ENCODE measurements at places on chromosomes 2 and 18. TPM values are rescaled to one million over a fixed set of nuclear protein-coding genes. Genes with fewer than 3 reads are reported as not detected.
A peak's percentile ranks its signal among the peaks of the same experiment; 100 is the strongest.

DNA sequence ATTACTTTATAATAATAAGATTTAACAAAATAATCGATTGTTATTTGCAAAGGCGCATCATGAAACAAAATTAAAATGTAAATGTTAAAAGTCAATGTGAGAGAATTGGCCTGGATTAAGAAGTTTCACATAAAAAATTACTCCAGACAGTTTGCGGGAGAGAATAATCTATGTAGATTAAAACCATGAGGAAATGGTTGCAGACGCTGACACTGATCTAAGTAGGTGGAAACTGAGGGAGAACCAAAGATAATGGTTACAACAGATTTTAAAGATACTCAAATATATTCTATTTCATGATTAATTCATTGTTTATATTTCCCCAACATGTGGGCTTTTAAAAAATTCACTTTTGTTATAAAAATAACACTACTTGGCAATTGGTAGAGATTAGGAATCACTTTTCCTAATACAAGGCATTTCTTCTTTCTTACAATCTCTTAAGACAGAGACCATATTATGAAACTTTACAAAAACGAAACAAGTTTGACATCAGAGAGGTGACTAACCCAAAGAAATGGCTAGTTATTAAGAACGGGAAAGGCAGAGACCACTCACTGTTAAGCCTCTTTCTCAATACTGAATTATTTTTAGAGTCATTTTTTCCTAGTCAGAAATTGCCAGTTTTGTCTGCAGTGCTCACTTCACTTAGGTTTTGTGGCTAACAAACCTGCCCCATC is 1.6 kb downstream of the KANSL1L start:
- H3K36me3 ChIP-seq = no peaks in the 10 kb centered on the region
- no peak for DNase-seq
- H3K4me3 ChIP-seq = peak overlapping the region; percentile 93
- no peaks in the 10 kb centered on the region for H3K27me3 ChIP-seq
- H3K4me1 ChIP-seq = peaks cover 5% of the 10 kb centered on the region

Gene NRP2
- 86.4 TPM for total RNA-seq

DNA sequence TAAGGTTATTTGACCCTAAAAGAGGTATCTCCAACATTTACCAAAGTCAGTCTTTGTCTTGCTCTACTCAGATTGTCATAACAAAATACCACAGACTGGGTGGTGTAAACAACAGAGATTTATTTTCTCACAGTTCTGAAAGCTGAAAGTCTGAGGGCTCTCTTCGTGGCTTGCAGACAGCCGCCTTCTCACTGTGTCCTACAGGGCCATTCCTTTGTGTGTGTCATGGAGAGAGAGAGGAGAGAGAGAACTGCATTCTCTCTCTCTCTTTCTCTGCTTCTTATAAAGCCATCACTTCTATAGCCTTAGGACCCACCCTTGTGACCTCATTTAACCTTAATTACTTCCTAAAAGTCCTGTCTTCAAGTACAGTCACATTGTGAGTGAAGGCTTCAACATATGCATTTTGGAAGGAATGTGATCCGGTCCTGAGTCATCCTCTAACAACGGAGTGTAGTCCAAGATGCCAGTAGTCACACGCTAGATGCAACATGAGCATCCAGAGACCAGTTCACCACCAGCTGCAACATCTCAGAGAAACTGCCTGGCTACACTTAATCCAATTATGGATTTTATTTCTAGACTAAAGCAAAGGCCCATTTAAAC is 130.2 kb downstream of the CD226 start:
- no peaks in the 10 kb centered on the region for H3K4me1 ChIP-seq
- DNase-seq = no peak
- no peak overlapping the region for H3K27ac ChIP-seq

- no peaks in the 10 kb centered on the region for H3K36me3 ChIP-seq
- H3K4me1 ChIP-seq = no peaks in the 10 kb centered on the region
- DNase-seq = no peak
- no peaks in the 10 kb centered on the region for H3K27me3 ChIP-seq
These were observed 194.5 kb downstream of the DNER start for GRCh38 chr2:229519655-229520430.

GRCh38 chr2:241801611-241802420 is 7.2 kb upstream of the NEU4 start:
- no peaks in the 10 kb centered on the region for H3K36me3 ChIP-seq
- H3K4me1 ChIP-seq = peaks cover 21% of the 10 kb centered on the region
- no peak for DNase-seq
- no peak overlapping the region for H3K27ac ChIP-seq
- H3K27me3 ChIP-seq = peaks cover 19% of the 10 kb centered on the region
- no peak overlapping the region for H3K4me3 ChIP-seq

Gene ZBTB7C
- total RNA-seq = 21.6 TPM

Gene KCNK3
- 373 TPM for total RNA-seq

Gene TNS1
- 341 TPM for total RNA-seq

DNA sequence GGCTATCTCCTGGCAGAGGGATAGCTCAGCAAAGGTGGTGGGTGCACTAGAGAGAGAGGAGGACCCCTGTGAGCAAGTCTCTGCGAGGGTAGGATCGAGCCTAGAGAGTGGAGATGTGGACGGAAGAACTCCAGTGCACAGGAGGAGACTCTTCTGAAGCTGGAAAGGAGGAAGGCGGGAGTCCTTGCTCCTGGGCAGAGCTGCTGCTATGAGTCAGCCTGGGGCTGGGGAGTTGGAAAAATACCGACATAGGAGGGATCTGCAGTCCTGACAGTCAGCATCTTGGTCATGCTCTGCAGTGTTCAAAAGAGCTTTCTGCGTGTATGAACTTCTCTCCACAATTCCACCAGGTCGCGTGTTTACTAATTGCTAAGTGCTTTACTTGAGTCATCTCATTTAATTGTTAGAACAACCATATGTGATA is 233.8 kb downstream of the LDLRAD4 start:
- peak overlapping the region; percentile 53 for H3K27ac ChIP-seq
- DNase-seq = peak; percentile 87
- H3K36me3 ChIP-seq = no peaks in the 10 kb centered on the region

- H3K36me3 ChIP-seq = no peaks in the 10 kb centered on the region
- no peak overlapping the region for H3K4me3 ChIP-seq
- H3K4me1 ChIP-seq = peaks cover 6% of the 10 kb centered on the region
- H3K27ac ChIP-seq = peak overlapping the region; percentile 5
These were observed 79.1 kb upstream of the CYP1B1 start for GRCh38 chr2:38155015-38155414.

Gene LAMA1
- 0.18 TPM for total RNA-seq

Gene GKN2
- not detected for total RNA-seq

DNA sequence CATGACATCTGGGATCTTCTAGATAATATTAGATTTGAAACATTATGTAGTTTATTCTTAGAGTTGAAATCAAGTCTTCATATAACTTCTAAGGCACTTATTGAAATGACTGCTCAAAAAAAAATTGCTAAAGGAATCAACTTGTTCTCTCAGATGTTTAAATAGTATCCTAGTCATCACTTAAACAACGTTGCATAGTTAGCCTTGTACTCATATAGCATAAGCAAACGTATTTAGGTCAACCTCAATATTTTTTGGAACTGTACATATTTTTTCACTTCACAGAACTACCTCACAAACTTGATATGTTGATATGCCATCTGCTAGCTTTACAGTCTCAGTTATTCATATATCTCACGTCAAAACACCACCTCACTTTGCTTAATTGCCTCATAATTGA is 47.1 kb upstream of the CREB1 start:
- no peak overlapping the region for H3K4me3 ChIP-seq
- no peaks in the 10 kb centered on the region for H3K36me3 ChIP-seq
- no peak overlapping the region for H3K27ac ChIP-seq
- no peak for DNase-seq

- DNase-seq = no peak
- peaks cover 11% of the 10 kb centered on the region for H3K4me1 ChIP-seq
- no peak overlapping the region for H3K27ac ChIP-seq
- H3K36me3 ChIP-seq = no peaks in the 10 kb centered on the region
- no peak overlapping the region for H3K4me3 ChIP-seq
- H3K27me3 ChIP-seq = no peaks in the 10 kb centered on the region
These were observed 1.3 kb downstream of the NCAPH start for GRCh38 chr2:96336873-96337272.

GRCh38 chr2:26438526-26438925 is 36.8 kb downstream of the DRC1 start:
- H3K27ac ChIP-seq = no peak overlapping the region
- no peaks in the 10 kb centered on the region for H3K27me3 ChIP-seq
- DNase-seq = no peak
- no peaks in the 10 kb centered on the region for H3K36me3 ChIP-seq

Gene TTC21B
- 16.8 TPM for total RNA-seq

GRCh38 chr2:21005700-21006422 is 38.0 kb downstream of the APOB start:
- no peak overlapping the region for H3K4me3 ChIP-seq
- H3K27ac ChIP-seq = no peak overlapping the region
- no peaks in the 10 kb centered on the region for H3K36me3 ChIP-seq
- H3K27me3 ChIP-seq = peaks cover 6% of the 10 kb centered on the region
- no peaks in the 10 kb centered on the region for H3K4me1 ChIP-seq

GRCh38 chr2:138853761-138854160 is 73.6 kb upstream of the NXPH2 start:
- H3K4me3 ChIP-seq = no peak overlapping the region
- no peaks in the 10 kb centered on the region for H3K27me3 ChIP-seq
- H3K36me3 ChIP-seq = no peaks in the 10 kb centered on the region
- DNase-seq = no peak

DNA sequence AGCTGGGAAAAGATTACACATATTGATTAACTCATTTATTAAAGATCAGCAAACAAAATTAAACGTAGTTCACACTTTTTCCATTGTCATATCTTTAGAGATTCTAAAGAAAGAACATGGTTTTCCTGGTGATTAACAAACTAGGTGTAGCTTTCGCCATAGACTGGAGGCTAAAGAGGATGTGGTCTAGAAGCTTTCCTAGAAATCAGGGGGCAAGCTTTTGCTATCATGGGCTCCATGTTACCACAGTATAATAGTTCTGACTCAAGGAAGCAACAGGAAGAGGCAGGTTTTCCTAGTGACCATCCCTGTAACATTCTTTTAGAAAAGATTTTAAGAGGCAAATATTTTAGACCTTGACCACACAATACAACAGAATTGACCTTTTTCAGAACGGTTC is 232.7 kb downstream of the METTL4 start:
- H3K36me3 ChIP-seq = no peaks in the 10 kb centered on the region
- no peak overlapping the region for H3K27ac ChIP-seq
- no peak overlapping the region for H3K4me3 ChIP-seq
- H3K4me1 ChIP-seq = no peaks in the 10 kb centered on the region
- no peak for DNase-seq

- DNase-seq = no peak
- no peaks in the 10 kb centered on the region for H3K36me3 ChIP-seq
- H3K4me3 ChIP-seq = no peak overlapping the region
- no peaks in the 10 kb centered on the region for H3K4me1 ChIP-seq
These were observed 166.8 kb upstream of the SP5 start for GRCh38 chr2:170548304-170548703.

- no peak overlapping the region for H3K27ac ChIP-seq
- DNase-seq = no peak
- H3K27me3 ChIP-seq = peaks cover 6% of the 10 kb centered on the region
- no peaks in the 10 kb centered on the region for H3K4me1 ChIP-seq
- H3K4me3 ChIP-seq = no peak overlapping the region
These were observed 1351.3 kb upstream of the CHAC2 start for GRCh38 chr2:52416340-52416739.

Gene CERKL
- total RNA-seq = not detected

Gene UGT1A4
- not detected for total RNA-seq

Gene ELOA2
- not detected for total RNA-seq

DNA sequence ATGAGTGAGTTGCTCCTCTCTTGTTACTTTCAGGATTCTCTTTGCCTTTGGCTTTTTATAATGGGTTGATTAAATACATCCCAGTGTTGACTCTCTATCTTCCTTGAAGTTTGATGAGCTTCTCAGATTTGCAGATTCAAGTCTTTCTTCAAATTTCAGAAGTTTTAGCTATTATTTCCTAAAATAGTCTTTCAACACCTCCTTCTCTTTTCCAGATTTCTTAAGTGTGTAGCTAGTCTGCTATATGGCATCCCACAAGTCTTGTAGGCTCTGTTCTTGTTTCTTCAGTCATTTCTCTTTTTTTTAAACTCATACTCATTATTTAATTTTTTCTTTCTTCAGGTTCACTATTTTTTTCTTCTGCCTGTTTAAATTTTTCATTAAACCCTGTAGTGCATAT is 287.7 kb upstream of the CNTNAP5 start:
- DNase-seq = no peak
- no peaks in the 10 kb centered on the region for H3K4me1 ChIP-seq
- no peak overlapping the region for H3K4me3 ChIP-seq

Gene UGT1A8
- not detected for total RNA-seq

- no peak overlapping the region for H3K27ac ChIP-seq
- no peaks in the 10 kb centered on the region for H3K27me3 ChIP-seq
- no peaks in the 10 kb centered on the region for H3K36me3 ChIP-seq
- no peaks in the 10 kb centered on the region for H3K4me1 ChIP-seq
- H3K4me3 ChIP-seq = no peak overlapping the region
These were observed 894.5 kb upstream of the POU3F3 start for GRCh38 chr2:103959174-103960128.

DNA sequence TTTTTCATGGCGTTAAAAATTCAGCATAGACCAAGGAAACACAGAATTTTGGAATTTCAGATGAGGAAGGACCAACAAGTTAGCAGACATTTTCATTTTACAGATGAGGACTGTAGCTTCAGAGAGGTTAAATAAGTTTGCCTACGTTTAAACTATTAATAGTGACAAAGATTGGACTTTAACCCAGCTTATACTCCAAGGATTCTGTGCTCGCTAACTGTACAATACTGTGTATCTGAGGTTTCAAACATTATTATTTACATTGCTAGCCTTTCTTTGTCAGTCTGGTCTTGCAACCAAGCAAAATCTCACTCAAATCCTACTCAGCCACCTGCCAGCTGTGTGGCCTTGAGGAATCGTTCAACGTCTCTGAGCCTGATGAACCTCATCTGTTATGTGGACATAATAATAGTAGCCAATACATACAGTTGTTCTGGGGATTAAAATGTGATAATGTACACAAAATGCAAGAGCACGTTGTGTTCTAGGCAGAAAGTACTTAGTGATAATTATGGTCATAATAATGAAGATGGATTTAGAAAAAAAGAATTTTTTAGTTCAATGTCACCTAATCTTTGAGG is 462.4 kb upstream of the TRIB2 start:
- H3K27me3 ChIP-seq = no peaks in the 10 kb centered on the region
- H3K4me3 ChIP-seq = no peak overlapping the region
- H3K27ac ChIP-seq = no peak overlapping the region
- H3K36me3 ChIP-seq = no peaks in the 10 kb centered on the region

Gene CNTNAP5
- total RNA-seq = 0.08 TPM

All from adrenal gland (tissue), 19 donors.